ENCODE measurements at places on chromosomes 6 and 20.

DNA sequence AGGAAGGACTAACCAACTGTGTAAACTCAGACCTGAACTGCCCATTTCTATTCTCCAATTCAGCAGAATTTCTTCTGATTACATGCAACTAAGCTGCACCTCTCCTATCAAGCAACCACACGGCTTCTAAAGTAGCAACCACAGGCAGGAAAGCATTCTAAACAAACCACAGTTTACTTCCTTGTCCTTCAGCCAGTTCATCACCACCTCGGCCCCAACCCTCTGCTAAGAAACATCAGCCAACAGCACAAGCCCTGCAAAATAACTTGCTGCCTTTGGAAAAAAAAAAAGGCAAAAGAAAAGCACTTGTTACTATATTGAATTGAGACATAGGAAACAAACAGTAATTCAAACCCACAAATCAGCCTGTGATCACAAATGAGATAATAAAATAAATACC is 140.3 kb downstream of the NFATC2 start:
- DNase-seq = no peak

GRCh38 chr20:34627458-34627857 is 49.4 kb downstream of the PIGU start:
- no peak for DNase-seq

GRCh38 chr6:16427124-16427523 is 188.7 kb downstream of the GMPR start:
- no peak for DNase-seq

- no peak for DNase-seq
Measured at GRCh38 chr6:119310486-119311036, 39.0 kb downstream of the MAN1A1 start.
